Karpas-422 (cell line): ENCODE measurements at places on chromosomes 7 and 10.

DNA sequence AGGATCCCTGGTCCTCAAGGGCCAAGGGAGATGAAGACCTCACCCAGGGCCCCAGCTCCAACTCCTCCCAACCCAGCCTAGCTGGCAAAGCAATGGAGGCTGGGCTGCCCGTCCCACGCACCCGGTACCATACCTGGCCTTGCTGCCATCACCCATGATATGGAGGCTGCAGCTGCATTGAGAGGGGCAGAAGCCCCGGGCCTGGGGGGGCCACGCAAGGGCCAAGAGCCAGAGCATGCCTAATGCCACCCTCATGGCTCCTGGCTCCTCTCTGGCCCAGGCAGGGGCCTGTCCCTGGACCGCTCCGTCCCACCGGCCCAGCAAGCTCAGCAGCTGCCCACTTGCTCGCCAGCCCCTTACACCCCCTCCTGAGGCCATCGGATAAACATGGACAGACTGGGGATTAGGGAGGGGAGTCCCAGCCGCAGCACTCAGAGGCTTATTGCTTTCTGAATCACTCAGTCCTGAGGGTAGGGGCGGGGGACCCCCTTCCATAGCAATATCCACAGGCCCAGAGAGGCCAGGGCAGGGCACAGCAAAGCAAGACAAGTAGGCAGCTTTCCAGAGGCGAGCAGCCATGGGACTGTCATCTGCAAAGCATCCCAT lies at the start of gene LRIT1:
TSS of gene LRIT1 (minus strand) at position 362 of the 606 bp plus-strand sequence. CDS start at position 255, 107 bp downstream.
- no peak for DNase-seq

DNA sequence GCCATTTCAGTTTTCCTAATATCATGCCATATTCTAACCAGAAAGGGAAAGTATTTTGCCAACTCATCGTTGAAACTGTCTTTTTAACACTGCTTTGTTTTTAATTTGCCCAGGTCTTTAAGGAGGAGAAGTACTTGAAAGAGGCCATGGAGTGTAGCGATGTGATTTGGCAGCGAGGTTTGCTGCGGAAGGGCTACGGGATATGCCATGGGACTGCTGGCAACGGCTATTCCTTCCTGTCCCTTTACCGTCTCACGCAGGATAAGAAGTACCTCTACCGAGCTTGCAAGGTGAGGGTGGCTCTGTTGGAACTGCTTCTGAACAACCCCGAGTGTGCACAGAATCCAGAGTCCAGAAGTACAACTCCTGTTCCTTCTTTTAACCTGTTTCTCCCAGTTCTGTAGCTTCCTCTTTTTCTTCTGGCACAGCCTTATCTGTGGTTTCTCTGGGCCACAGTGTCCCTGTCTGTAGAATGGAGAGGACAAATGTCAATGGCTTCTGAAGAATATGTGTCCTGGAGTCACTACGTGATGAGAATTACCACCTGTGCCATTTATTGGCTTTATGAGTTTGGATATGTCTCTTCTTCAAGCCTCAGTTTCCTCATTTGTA lies 60.1 kb downstream of the LANCL2 start:
- DNase-seq = no peak

- no peak for DNase-seq
Measured at GRCh38 chr10:11286261-11286852, 268.7 kb downstream of the CELF2 start.

GRCh38 chr10:46075869-46076268 lies 29.8 kb upstream of the MSMB start:
- no peak for DNase-seq

DNA sequence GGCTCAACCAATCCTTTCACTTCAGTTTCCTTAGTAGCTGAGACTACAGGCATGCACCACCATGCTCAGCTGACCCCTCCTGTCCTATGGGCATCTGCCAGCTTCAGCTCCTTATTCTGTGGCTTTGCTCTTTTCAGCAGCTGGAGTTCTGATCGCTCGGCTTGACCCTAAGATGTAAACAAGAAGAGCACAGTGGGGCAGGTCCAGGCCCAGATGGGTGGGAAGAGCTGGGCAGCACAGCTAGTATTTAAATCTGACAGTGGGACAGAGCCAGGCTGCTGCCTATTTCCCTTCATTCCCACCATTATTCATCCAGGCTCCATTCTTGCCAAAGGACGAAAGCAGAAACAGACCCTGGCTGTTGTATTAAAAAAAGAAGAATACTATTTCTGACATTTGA lies 494.9 kb upstream of the PODXL start:
- no peak for DNase-seq

DNA sequence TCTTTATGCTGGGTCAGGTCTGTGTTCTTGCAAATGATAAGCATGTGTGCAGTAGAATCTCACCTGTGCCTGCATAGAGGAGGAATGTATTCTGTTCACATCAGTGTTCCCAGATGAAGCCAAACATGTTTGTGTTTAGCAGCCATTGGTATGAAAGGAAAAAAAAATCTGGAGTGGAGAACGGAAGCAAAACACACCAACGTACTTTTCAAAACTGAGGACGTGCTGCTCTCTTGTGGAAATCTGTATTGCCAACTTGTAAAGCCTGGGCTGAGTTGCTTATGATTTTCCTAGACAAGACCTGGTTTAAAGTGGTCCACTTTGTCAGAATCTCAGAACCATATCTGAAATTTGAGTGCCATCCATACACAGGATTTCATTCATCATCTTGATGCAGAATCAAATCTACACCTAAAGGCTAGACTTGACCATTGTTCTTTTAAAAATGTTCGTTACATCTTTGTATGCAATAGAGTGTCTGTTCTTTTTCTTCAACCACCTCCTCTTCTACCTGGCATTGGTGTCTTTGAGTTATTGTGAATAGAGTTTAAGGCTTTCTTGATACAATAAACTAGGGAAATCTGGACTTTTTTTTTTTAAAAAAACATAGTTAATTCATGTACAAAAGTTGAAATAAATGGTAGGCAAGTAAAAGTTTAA lies 367.7 kb downstream of the PHF14 start:
- DNase-seq = peak; percentile 85

DNA sequence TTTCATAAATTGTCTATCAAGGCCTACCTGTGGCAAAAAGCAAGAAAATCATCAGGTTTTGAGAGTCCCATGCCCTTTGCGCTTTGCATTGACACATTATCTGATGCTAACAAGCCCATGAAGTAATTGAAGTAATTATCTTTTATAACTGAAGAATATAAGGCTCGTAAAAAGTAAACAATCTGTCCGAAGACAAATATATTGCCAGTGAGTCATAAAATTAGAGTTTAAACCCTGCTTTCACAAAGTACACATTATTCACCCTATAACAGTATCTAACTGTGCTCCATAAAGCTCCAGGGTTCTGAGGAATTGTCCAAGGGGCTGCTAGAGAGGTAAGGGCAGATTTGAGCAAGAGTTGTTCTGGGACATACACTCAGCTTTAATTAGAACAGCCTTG lies 102.3 kb upstream of the PPP1R3A start:
- DNase-seq = no peak
